ENCODE measurements at places on chromosomes 6 and 20.

- DNase-seq, result no peak
Observed at GRCh38 chr20:24017458-24017755, 28.8 kb upstream of the GGTLC1 start.

- no peak for DNase-seq
Observed at GRCh38 chr6:44100088-44100550, 27.1 kb downstream of the MRPL14 start.

- no peak for DNase-seq
Observed at GRCh38 chr20:57841297-57841866, 131.6 kb upstream of the PMEPA1 start.

DNA sequence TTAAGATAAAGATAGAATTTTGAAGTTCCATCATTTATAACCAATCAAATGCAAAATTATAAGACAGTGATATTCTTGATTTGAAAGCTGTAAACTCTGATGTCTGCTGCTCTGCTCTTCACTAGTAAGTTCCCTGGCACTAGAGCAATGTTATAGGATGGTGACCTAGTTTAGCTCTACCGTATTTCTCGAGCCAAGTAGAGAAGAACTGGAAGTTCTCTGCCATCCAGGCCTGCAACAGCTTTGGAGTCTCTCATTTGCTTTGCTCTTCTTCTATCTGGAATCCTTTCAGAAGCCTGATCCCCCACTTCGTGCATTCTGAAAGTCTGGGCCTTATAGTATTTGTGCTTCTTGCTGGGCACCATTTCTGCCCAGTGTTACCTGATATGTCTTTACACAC is 100.3 kb downstream of the PLCB1 start:
- no peak for DNase-seq

DNA sequence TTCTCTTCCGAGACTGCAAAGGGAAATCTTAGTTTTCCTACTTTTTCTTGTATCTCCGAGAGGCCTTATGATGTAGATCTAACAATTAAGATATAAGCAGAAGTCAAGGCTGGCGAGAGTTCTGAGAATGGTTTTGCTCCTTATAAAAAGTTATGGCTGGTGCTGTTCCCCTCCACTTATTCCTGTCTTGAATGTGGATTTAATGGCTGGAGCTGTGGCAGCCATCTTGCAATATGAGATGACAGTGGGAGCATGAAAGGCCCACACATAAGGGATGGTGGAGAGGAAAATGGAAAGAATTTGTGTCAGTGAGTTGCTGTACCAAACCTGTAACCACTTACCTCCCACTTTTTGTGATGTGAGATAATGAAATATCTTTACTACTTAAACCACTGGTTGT is 124.6 kb upstream of the SLC22A23 start:
- no peak for DNase-seq

- DNase-seq, result no peak
Observed at GRCh38 chr20:16476032-16476431, 97.2 kb downstream of the KIF16B start.

- DNase-seq, result no peak
Observed at GRCh38 chr20:58889798-58890517, 37.4 kb downstream of the GNAS start.

- DNase-seq, result no peak
Observed at GRCh38 chr6:139851206-139851605, 476.8 kb upstream of the CITED2 start.

- no peak for DNase-seq
Observed at GRCh38 chr6:24883618-24884017, 52.1 kb downstream of the RIPOR2 start.

DNA sequence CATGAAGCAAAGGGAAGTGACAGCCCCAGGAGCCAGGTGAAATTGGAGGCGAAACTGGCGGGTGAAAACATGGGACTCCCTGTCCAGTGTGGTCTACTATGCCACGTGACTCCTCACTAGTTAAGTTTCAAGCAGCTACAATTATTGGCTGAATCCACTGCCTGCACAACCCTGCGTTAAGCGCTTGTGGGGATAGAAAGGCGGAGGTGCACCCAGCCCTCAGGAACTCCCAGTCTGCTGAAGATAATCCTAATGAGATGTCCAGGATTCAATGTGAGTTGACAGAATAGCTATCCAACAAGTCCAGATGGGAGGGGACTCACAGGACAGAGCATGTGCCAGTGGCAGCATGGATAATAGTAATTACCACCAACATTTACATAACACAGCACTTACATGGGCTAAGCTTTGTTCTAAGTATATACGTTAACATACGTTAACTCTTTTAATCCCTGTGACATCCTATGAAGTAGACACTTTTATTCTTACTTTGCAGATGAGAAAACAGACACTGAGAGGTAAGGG is 1.8 kb downstream of the MOCS1 start:
- DNase-seq, result no peak

DNA sequence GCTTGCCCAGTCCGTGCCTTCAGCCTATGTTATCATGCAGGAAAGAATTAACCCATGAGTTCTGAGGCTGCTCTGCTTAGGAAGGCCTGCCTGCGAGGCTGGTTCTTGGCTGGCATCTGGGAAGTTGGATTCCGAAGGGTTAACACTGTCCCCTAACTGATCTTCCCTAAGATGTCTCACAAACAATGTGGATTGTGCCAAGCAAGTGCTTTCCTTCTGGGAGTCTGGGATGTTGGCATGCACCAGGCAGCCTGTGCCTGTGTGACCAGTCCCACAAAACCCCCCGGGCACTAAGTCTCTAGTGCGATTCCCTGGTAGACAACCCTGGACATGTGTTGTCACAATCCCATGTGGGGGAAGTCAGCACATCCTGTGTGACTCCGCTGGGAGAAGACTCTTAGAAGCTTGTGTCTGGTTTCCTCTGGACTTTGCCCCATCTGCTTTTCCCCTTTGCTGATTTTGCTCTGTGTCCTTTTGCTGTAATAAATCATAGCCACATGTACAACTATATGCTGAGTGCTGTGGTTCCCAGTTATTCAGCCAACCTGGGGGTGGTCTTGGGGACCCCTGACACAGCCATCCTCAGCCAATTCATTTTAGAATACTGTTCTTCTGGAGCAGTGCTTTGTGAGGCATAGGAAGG is 83.8 kb downstream of the SLC22A23 start:
- DNase-seq, result no peak

- DNase-seq, result no peak
Observed at GRCh38 chr6:116385459-116385802, 14.7 kb downstream of the DSE start.

DNA sequence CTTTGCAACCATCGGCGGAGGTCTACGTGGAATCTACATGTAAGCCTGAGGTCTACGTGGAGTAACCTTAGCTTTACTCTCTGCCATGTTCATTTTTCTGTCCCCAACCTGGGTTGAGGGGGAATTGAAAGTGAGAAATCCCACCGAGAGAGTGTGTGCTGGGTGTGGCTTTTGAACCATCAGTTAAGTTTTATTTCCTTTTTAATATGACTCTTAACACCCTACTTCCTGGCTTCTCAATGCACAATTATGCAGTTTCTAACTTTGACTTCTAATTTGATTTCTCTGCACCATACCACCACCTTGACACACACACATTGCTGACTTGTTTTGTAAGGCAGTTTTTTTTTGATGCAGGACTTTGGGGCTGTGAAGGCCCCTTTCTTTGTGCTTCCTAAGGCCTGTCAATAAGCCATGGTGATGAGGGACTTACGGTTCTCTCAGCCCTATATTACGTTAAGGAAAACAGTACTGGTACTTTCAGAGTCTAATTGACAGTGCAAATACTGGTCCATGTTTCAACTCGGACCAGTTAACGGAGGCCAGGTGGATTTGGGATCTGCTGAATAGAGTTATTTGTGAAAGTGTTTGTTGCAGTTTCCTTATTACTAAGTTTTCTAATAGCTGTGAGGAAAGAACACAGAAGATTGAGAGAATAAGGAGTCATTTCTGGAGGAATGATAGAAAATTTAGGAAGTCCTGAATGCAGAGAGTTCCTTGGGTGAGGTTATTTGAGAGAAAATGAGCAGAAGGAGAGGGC is 206.5 kb downstream of the JARID2 start:
- DNase-seq, result no peak

GRCh38 chr6:23334360-23334759 is 765.0 kb downstream of the HDGFL1 start:
- DNase-seq, result no peak

DNA sequence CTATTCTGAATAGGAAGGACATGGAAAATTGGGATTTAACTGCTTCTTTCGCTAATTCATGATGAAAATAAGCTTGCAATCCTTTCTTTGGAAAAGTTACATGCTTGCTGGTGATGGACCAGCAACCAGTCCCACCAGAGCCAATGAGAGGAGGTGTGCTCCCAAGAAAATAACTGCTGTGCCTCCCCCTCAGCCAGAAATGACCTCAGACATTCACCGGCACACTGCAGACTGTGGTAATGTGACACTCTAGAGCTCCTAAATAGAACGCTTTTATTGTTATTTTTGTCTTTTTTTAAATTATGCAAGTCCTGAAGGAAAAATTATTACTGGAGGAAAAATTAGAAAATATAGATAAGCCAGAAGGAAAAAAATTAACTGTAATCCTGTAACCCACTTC is 2.6 kb downstream of the PYGB start:
- no peak for DNase-seq

- no peak for DNase-seq
Observed at GRCh38 chr6:33000055-33000454, 9.3 kb downstream of the HLA-DOA start.

DNA sequence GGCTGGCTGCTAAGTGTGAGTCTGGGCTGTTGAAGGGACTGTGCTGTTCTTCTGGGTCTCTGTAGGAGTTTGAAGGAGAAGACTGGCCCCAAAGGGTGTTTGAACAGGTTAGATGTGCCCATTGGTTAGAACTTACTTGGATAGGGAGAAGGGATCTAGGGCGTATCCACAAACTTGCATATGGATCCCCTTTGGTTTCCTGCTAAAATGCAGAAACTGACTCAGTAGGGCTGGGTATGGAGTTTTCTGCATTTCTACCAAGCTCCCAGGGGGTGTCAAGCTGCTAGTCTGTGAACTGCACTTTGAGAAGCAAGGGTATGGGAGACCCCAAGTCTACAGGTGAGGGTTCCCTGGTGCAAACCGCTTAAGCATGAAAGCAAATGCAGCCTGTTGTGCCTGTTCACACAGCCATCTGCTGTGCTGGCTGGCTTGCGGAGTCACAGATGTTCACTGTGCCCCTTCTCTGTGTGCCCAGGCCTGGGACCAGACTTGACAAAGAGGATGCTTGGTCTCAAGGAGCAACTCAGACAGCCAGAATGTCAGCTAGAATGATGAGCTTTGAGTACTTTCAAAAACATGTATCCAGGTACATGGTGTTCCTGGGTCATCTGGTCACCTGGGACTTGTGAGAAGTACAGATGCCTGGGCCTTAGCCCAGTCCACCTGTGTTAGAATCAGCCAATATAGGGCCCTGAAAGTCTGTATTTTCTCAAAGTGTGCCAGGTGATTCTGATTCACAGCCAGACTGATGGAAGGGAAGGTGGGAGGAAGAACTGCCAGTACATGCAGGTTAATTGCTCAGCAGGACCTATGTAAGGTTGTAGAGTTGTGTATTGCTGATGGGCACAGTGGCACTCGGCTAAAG is 7.4 kb downstream of the PPP1R16B start:
- DNase-seq, result no peak

DNA sequence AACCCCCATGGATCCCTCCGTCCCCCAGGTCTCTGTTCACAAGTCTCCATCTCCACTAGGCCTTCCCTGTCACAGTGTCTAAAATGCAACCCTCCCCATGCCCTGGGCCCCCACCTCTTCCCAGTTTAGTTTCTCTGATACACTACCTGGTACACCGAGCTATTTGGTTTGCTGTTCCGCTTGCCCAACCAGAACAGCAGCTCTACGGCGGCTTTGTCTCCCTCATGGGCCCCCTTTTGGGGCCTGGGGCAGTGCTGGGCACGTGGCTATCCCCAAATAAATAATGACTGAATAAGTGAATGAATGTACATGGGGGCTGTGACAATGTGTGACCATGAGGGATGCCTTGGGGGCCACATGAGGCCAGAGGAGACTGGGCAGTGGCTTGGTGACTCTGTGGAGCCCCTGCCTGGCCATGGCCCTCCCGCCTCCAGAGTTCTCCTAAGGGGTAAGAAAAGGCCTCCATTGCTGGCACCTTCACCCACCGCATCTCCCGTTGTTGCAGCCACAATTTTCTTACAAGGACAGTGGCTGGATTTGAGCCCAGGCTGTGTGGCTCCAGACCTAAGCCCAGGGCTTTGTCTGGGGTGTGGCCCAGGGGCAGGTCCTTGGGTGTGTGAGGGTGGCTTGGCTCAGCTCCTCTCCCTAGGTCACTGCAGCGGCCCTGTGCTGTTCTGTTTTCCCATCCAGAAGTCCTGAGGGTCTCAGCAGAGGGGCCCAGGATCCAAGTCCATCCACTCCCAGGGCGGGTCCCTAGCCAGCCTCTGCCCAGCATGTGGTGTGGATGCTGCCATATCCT is 408.5 kb upstream of the SULF2 start:
- no peak for DNase-seq

GRCh38 chr6:126764671-126765070 is 353.8 kb upstream of the RSPO3 start:
- no peak for DNase-seq

- DNase-seq, result no peak
Observed at GRCh38 chr20:20411402-20411801, 43.5 kb downstream of the INSM1 start.

- no peak for DNase-seq
Observed at GRCh38 chr6:41871691-41872090, 23.5 kb downstream of the USP49 start.
